ENCODE measurements at places on chromosomes 6 and 20. TPM values are rescaled to one million over a fixed set of nuclear protein-coding genes. Genes with fewer than 3 reads are reported as not detected.

Gene NEURL2
- 2.5 TPM for total RNA-seq

Gene RIN2
- not detected for total RNA-seq

Gene DDAH2
- total RNA-seq = 3.8 TPM

Gene STMN3
- 11.7 TPM for total RNA-seq

Gene RSPO4
- not detected for total RNA-seq

Gene SIRPD
- not detected for total RNA-seq

Gene UNC5CL
- 1.3 TPM for total RNA-seq

Gene ASIP
- not detected for total RNA-seq

Data from activated naive CD8-positive, alpha-beta T cell treated with anti-CD3 and anti-CD28 coated beads for 36 hours (primary cell).